NCI-H510A (cell line): ENCODE measurements at places on chromosomes 6 and 20.

GRCh38 chr6:20455251-20455940, 53.7 kb downstream of the E2F3 start:
- no peak for DNase-seq

GRCh38 chr20:13638162-13638495, 603 bp downstream of the TASP1 start:
- DNase-seq, result peak; percentile 33

GRCh38 chr20:25195962-25196785, 662 bp downstream of the ENTPD6 start:
- DNase-seq, result peak; percentile 59

DNA sequence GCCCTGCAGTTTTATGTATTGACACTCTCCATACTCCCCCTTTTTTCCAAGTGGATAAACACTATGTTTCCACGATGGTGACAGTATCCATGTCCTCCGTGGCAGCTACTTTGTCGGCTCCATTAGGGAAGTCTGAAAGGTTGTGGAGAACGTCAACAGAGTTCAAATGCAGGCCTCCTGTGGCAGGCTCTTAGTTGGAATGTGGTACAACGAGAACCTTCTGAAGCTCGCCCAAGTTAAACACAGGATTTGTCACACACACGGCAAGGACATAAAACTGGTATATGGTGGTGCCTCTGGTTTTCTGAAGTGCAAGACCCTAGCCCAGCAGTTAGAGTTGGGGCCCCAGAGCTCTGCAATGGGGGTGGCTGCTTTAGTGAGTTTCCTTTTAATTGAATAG, 187.0 kb upstream of the TAB2 start:
- no peak for DNase-seq

- no peak for DNase-seq
Observed at GRCh38 chr20:24942679-24943078, 6.4 kb upstream of the CST7 start.
